GM12878 (cell line): ENCODE measurements at places on chromosomes 16 and 17. TPM values are rescaled to one million over a fixed set of nuclear protein-coding genes. Genes with fewer than 3 reads are reported as not detected.

DNA sequence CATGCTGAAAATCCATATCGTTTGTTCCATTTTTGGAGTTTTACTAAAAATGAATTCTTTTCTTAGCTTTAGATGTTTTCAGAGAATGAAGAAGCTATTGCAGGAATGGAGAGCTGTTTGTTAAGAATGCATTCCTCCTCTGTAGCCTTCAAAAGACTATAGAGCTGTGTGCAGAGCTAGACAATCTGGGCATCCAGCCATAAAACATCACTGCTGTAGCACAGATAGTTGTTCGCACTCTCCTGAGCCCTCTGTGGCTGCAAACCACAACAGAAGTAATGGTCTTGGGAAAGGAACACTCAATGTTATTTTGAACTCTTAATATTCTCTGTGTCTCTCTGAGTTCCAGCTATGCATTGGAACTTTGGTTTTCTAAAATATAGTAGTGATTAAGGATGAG, 4.9 kb downstream of the TNRC6C start:
- DNase-seq = no peak
- no peaks in the 10 kb centered on the region for H3K36me3 ChIP-seq
- H3K4me3 ChIP-seq = no peak overlapping the region
- H3K4me1 ChIP-seq = peaks cover 14% of the 10 kb centered on the region
- no peaks in the 10 kb centered on the region for H3K27me3 ChIP-seq

- H3K36me3 ChIP-seq = peaks cover 25% of the 10 kb centered on the region
- no peaks in the 10 kb centered on the region for H3K4me1 ChIP-seq
- DNase-seq = no peak
- no peak overlapping the region for H3K27ac ChIP-seq
Measured at GRCh38 chr16:68346892-68347480, 36.2 kb downstream of the PRMT7 start.

- peaks cover 3% of the 10 kb centered on the region; the same call in 1 of the 2 replicates for H3K36me3 ChIP-seq
- DNase-seq = no peak
- H3K27me3 ChIP-seq = no peaks in the 10 kb centered on the region
Measured at GRCh38 chr16:22232277-22233036, 26.4 kb downstream of the EEF2K start.

- H3K4me3 ChIP-seq = no peak overlapping the region
- DNase-seq = no peak
- no peaks in the 10 kb centered on the region for H3K36me3 ChIP-seq
Measured at GRCh38 chr16:27384425-27384824, 17.5 kb upstream of the IL21R start.

DNA sequence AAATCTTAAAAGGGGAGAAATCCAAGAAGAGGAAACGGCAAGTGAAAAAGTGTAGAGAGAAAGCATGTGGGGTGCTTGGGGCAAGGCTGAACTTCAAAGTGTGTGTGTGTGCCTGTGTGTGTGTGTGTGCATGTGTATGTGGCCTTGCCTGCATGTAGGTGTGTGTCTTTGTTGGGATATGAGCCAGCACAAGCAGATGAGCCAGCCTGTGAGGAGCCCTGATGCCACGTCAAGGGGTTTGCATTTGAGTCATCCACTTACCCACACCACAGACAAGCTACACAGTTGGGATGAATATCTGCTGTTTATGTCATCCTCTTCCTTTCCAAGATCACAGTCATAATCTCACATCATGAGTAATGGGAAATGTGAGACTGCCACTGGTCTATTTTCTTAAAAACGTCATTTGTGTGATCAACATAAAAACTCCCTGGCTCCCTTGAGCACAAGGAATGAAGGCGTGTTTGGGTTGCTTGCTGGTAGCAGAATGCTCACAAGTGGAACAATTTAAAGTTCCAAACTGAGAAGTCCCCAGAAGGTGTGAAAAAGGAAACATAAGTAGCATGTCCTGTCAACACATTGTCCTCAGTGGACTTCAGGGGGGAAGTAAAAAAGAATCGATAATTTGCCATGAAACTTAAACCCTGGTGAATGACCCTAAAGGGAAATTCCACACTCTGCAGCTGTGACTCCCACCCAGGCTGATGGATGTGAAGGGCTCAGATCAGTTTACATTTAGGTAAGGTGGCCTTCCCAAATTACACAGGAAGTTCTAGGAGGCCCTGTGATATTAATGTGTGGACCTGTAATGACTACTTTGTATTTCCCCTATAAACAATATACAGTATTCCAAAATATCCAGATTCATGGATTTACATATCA, 14.7 kb downstream of the KCTD19 start:
- peak overlapping the region; percentile 23 for H3K27ac ChIP-seq
- no peaks in the 10 kb centered on the region for H3K36me3 ChIP-seq
- peak; percentile 93 for DNase-seq
- no peaks in the 10 kb centered on the region for H3K27me3 ChIP-seq
- peaks cover 25% of the 10 kb centered on the region for H3K4me1 ChIP-seq

DNA sequence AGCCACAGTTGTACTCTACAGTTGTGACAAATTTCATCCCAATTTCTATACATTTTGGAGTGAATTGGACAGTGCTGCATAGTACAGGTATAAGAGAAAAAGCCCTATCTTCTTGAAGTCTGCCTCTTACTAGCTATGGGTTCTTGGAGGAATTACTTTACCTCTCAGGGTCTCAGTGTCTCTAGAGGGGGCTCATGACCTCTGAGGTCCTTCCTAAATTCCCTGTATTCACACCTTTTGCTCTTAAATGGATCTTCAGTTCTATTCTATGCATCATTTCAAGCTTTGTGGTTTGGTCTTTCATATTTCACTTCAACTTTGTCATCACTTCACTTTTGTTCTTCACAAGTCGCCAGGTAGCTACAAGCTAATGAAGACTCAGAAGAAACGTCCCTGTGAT, 71.2 kb upstream of the ERCC4 start:
- H3K36me3 ChIP-seq = no peaks in the 10 kb centered on the region
- H3K27me3 ChIP-seq = no peaks in the 10 kb centered on the region; the same call in 1 of the 2 replicates
- no peak overlapping the region for H3K4me3 ChIP-seq
- DNase-seq = no peak

- no peaks in the 10 kb centered on the region; the same call in 1 of the 2 replicates for H3K27me3 ChIP-seq
- H3K4me3 ChIP-seq = no peak overlapping the region
- no peaks in the 10 kb centered on the region for H3K4me1 ChIP-seq
- no peaks in the 10 kb centered on the region for H3K36me3 ChIP-seq
Measured at GRCh38 chr17:79576333-79576732, 34.5 kb downstream of the RBFOX3 start.

- no peak overlapping the region for H3K27ac ChIP-seq
- peaks cover 6% of the 10 kb centered on the region for H3K36me3 ChIP-seq
- H3K4me1 ChIP-seq = peaks cover 8% of the 10 kb centered on the region
- no peak for DNase-seq
- H3K27me3 ChIP-seq = no peaks in the 10 kb centered on the region
- H3K4me3 ChIP-seq = no peak overlapping the region
Measured at GRCh38 chr17:40015998-40016985, 1.1 kb downstream of the CSF3 start.

GRCh38 chr17:48299760-48300159, 130.3 kb downstream of the SKAP1 start:
- peak overlapping the region; percentile 39; the same call in 1 of the 2 replicates for H3K4me3 ChIP-seq
- no peaks in the 10 kb centered on the region for H3K36me3 ChIP-seq
- H3K4me1 ChIP-seq = peaks cover 52% of the 10 kb centered on the region
- H3K27ac ChIP-seq = peak overlapping the region; percentile 78

DNA sequence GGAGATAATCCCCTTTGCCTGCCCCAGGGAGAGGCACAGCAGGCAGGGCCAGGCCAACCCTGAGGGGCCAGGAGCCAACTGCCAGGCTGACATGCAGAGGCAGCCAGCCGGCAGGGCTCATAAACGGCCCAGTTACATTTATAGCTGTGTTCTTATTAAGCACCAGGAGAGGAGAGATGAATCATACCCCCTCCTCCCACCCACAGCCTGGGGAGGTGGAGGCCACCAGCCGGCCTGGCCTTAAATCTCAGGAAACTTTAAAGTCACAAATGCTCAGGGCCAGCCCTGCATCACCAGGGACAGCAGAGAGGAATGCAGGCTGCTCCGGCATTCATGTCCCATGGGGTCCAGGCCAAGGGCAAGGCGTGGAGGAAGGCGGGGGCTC, 177.2 kb downstream of the TMEM132E start:
- H3K4me1 ChIP-seq = no peaks in the 10 kb centered on the region
- H3K36me3 ChIP-seq = no peaks in the 10 kb centered on the region
- no peak for DNase-seq
- H3K4me3 ChIP-seq = no peak overlapping the region
- no peaks in the 10 kb centered on the region for H3K27me3 ChIP-seq

- DNase-seq = no peak
- H3K4me3 ChIP-seq = no peak overlapping the region
- H3K4me1 ChIP-seq = no peaks in the 10 kb centered on the region
- H3K27me3 ChIP-seq = peaks cover 1% of the 10 kb centered on the region; the same call in 1 of the 2 replicates
- H3K27ac ChIP-seq = no peak overlapping the region
Measured at GRCh38 chr16:66346221-66346620, 20.3 kb upstream of the CDH5 start.

DNA sequence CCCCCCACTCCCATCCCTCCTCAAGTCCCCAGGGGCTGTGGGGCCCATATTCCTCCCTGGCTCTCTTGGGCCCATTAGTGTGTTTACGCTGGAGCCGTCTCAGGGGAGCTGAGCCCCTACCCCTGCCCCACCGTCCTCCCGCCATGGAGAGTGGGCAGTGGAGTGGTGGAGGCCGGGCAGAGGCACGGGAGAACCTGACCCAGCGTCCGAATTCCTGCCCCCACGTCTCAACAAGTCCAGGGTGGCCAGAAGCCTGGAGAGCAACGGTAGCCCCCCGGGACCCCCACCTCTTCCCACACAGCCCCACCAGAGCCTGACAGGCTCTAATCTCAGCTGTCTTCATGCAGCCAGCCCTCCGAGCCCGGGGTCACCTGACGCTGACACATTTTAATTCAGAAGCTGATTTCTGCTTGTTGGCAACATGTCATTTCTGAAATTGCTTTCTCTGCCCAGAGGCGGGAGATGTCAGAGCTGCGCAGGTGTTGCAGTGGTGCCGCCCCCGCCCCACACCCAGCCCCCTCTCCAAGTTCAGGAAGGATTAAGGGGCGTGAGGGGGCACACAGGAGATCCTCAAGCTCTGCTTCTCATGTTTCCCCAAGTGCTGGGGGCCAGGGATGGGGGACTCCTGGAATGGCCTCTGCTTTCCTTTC, 32.6 kb downstream of the WNT9B start:
- no peak for DNase-seq
- no peaks in the 10 kb centered on the region for H3K36me3 ChIP-seq
- no peaks in the 10 kb centered on the region for H3K4me1 ChIP-seq

- H3K4me1 ChIP-seq = no peaks in the 10 kb centered on the region
- H3K4me3 ChIP-seq = no peak overlapping the region
- H3K36me3 ChIP-seq = 0 out of 2 replicates have a peak, but pooled peaks cover 5% of the 10 kb centered on the region
- no peak for DNase-seq
- no peak overlapping the region for H3K27ac ChIP-seq
Measured at GRCh38 chr16:471353-472198, 46.1 kb downstream of the RAB11FIP3 start.

The LRRC37A3 gene
- total RNA-seq = 7.9 and 10.0 TPM in 2 replicates

The FOXL1 gene
- not detected in 2 replicates for total RNA-seq

The GCSH gene
- total RNA-seq = 27.1 and 30.9 TPM in 2 replicates

The PRAC2 gene
- not detected in 2 replicates for total RNA-seq

The PRSS8 gene
- 0.16 and 0.33 TPM in 2 replicates for total RNA-seq

The MMP2 gene
- total RNA-seq = 0.35 and 0.80 TPM in 2 replicates

The NXPH3 gene
- total RNA-seq = 0.11 and 0.13 TPM in 2 replicates

The CCR7 gene
- 192 and 209 TPM in 2 replicates for total RNA-seq

The CCDC57 gene
- 69.1 and 74.1 TPM in 2 replicates for total RNA-seq

The C17orf50 gene
- not detected in 2 replicates for total RNA-seq
